ENCODE measurements at places on chromosomes 1 and 21.

DNA sequence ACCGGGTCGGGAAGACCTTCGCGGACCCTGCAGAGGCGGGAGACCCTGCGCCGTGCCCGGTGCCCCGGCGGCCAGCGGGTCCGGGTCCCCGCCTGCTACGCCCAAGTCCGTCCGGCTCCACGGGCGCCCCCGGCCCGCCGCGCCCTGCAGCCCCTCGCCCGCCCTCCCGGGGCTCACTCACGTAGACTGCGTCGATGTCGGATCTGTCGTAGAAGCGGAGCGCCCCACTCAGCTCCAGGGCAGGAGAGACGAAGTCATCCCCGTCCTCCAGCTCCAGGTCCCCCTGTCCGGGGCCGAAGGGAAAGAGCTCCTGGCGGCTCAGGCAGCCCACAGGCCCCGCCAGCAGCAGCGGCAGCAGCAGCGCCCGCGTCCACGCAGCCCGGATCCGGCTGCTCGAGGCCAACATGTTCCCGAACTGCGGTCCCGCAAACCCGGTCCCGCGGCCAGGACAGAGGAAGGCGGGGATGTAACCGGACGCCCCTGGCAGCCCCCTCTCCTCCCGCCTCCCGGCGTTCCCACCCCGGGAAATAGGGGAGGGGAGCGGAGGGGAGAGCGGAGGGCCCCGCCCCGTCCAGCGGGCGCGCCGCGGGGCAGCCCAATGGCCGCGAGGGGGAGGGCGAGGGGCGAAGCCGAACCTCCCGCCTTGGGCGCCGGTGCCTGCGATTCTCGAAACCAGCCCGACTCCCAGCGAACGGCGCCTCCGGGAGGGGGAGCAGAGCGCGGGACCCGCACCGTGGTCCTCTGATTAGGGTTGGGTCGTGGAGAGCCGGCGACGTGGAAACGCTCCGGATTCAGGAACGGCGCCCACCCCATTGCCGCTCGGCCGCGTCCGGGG, at the start of gene NID1:
TSS of gene NID1 (minus strand) at position 417 of the 835 bp plus-strand sequence. CDS start at position 406, 11 bp downstream.
- DNase-seq = no peak

- DNase-seq = no peak
Observed at GRCh38 chr1:109642626-109643025, 13.3 kb upstream of the GSTM4 start.

DNA sequence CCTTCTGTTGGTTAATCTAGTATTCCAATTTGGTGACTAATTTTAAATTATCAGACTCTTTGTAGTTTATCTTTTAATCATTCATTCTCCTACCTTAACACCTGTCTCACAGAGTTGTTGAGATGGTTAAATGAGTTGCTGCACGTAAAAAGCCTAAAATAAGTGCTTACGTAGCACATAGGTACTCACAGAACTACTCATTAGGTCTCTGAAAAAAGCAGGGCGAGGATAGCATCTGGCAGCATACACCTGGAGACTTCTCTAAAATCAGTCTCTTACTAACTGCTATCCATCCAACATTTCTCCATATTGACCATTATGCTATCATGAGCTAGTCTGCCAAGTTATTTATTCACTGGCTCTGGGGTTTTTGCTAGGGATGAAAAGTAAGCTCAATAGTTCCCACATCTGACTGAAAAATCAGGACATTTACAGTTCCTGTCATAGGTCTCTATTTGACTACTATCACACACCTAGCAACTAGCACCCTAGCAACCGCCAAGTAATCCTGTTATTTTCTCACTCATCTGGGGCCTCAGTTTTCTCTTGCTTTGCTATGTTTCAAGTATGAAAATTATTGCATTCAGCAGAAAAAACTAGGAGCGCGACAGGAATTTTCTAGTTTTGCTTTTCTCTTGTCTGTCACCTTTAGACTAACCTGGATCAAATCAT, 11.2 kb downstream of the CSDE1 start:
- DNase-seq = no peak

GRCh38 chr1:39990428-39990827, 35.5 kb downstream of the MFSD2A start:
- no peak for DNase-seq

DNA sequence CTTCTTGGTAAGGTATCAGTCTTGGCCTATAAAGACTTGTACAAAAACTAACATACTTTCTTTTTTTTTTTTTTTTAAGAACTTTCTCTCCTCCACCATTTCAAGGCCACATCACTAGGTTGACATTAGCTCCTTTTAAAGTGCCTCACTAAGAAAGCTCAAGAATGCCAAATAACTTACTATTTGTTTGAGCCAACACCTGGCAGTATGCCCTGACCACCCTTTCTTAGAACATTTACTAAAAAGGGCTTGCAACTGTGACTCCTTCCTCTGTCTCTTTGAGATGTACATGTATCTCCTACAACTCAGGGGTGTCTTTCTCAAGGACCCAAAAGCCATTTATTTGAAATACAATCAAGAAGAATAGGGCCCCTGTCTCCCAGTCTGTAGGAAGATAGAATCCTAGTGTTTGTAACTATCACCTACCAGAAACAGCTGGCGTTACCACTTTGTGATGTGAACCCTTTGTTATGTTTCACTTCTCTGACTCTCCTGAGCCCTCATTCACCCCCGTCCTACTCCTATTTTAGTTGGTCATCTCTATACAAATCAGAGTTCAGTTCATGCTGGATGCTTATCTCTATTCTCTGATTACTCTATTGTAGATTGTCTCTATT, 12.2 kb upstream of the SAMD13 start:
- DNase-seq = no peak

GRCh38 chr1:53799141-53799540, 39.0 kb downstream of the NDC1 start:
- DNase-seq = no peak

DNA sequence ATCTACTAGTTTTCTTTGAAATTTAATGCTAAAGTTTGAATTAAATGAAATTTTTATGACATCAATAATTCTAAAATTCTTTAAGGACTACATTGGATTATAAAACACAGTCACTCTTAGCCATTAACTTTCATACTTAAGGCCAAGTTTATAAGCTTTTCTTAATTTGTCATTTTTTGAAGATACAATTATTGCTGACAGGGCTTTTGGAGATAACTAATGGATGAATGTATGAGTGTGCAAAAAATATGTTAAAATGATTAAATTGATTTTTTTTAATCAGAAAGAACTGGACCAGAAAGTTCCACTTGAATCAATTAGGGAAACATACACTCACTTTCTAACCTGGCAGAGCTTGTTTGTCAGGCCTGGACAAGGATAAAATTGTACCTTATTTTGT, 70.3 kb upstream of the CHODL start:
- no peak for DNase-seq

DNA sequence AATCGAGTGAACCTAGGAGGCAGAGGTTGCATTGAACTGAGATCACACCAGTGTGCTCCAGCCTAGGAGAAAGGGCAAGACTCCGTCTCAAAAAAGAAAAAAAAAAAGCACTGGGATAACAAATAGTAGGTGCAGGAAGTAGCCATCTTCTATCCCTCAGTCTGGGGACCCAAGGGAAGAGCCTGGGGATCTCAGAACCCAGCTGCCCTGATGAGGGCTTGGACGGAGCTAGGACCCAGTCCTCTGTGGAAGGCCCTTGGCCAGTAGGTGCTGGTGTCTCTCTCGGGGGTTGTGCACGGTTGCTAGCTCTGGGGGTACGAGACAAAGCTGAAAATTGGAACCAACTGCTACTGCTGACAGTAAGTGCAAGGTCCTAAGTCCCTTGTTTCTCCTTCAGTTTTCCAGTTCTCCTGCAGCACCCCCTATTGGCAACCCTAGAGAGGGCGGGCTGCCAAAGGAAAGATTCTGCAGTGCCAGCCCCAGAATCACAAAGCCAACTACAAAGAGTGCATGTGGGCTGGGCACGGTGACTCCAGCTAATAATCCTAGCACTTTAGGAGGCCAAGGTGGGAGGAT, 57.6 kb upstream of the KIF1B start:
- no peak for DNase-seq

DNA sequence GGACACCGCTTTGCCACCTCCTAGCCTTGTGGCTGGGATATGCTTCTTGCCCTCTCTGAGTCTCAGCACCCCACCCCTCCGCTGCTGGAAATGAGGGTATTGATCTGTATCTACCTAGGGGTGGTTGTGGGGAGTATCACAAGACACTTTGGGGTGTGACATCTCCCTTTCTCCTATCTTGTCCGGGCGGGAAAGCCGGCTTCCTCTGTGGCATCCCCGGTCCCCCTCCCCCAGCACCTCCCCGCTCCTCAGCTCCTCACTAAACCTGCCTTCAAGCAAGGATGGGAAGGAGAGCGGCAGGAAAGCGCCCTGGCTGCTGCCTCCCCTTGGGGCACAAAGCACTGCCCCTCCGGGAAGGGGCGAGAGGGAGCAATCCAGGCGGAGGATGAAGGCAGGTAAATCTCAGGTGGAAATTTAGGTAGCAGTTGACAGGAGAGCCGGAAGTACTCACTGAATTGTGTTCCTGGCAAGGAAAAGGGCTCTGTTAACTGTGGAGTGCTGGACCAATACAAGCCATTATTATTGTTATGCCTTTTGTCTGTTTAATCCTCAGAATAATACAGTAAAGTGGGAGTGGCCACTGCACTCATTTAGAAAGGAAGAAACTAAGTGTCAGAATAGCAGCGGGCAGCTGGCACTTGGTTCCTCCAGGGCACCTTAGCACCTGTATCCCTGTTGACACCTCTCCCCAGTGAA, 49.0 kb upstream of the LRP8 start:
- no peak for DNase-seq

- DNase-seq = no peak
Observed at GRCh38 chr1:204468206-204468605, 26.4 kb downstream of the PIK3C2B start.

DNA sequence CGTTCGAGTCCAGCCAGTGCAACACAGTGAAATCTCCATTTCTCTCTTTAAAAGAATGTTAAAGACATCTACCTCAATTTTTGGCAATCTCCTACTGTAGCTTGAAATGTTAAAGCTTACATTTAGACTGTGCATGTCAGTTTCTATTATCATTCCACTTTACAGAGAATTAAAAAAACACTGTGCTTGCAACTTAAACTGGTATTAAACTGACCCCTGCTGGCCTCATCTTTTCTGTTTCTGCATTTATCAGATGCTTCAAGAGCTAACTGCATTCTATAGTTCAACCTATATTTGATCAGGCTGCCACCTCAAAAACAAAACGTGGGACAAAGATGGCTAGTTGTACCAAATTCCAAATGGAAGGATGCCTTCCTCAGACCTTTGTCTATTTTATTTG, 226.5 kb downstream of the SMYD3 start:
- DNase-seq = no peak

GRCh38 chr1:22154626-22155025, 11.7 kb upstream of the WNT4 start:
- no peak for DNase-seq

- DNase-seq = no peak
Observed at GRCh38 chr1:233777566-233777965, 126.9 kb upstream of the SLC35F3 start.

DNA sequence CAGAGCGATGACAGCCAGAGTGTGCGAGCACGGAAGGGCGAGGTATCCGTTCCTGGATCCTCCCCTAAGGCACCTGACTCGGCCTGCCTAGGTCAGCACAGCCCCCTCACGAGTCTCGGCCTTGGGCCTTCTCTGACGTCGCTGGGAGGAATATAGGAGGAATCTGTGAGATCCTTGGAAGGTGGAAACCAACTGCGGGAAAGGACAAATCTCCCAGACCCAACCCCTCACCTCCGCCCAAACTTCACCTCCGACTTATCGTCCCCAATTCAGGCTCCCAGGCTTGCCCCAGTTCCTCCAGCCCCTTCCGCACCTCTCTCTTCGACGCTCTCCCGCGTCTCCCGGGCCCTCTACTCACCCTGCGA, 494 bp downstream of the APH1A start:
- no peak for DNase-seq

DNA sequence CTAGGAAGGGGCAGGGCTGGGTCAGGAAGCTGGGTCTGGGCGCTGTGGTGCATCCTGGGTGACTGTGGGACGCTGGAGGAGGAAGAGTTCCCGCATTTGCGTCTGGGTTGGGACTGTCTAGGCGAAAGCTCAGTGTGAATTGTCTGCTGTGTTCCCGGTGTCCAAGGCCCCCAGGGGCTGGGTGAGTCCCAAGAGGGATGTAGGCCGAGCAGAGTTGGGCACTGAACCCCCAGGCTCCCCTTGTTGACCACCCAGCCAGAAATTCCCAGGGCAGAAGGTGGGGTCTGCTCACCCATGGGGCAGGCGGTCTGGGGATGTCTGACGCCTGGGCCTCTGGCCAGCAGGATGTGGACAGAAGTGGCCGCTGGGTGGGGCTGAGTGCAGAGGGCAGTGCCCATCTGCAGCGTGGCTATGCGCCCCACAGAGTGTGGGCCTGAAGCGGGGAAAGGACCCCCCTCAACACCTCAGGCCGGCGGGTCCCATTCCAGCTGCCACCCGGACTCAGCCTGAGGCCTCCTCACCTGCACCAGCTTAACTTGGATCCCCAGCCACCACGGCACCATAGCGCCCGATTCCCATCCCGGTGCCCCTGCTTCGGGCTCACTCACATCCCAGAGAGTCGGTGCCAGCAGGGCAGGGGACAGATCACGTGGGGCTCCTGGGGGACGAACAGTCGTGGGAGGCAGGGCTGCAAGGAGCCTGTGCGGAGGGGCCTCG, 37.0 kb upstream of the POFUT2 start:
- no peak for DNase-seq

DNA sequence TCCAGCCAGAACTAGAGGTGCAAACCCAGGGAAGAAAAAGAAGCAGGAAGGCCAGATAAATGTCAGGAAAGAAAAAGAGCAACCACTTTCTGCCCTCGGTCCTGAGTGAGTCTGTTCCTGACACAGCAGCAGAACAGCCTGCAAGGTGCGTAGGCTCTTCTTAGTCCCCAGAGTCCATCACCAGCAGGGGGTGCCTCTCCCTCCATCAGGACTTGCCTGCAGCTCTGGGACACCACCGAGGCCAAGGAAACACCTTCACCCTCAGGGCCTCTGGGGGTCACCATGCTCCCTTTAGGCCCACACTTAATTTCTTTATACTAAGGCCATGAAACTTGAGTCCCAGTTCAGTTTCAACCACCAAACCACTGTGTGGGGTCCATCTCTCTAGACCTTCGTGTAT, 43.7 kb upstream of the NFASC start:
- no peak for DNase-seq

GRCh38 chr21:42209801-42210479, 9.0 kb upstream of the ABCG1 start:
- no peak for DNase-seq

DNA sequence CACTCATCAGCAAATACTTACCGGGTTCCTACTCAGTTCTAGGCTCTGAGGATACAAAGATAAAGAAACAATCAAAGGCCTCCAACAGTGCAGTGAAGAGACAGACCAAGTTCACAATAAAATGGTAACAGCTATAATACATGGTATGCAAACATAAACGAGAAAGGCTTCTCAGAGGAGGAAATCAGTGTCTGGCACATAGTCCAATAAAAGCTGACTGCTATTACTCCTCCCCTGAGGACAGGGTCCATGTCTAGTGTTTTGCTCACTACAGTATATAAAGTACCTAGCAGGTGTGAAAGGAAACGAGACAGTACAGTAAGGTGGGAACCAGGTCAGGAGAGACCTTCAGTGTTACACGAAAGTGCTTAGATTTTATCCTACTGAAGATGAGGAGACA, 4.3 kb downstream of the RBM34 start:
- no peak for DNase-seq

DNA sequence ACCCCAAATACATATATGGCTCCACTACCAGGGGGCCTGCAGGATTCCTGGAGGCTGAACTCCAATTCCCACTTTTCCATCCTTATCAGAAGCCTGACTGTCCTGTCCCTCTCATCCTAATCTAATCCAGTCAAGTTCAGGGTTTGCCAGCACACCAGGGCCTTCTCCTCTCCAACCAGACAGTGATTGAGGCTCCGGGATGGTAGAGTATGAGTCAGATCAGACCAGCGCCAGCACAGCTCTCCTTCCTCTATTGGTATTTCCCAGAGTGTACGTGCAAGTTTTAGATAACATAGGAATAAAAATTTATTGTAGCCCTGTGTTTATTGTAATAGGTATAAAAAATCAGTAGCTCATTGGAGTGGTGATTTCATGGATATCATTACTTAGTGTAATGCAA, 24.5 kb upstream of the RCSD1 start:
- DNase-seq = no peak
